Epithelial cell of esophagus (primary cell): ENCODE measurements at places on chromosomes 5 and 9.
A peak's percentile ranks its signal among the peaks of the same experiment; 100 is the strongest.

DNA sequence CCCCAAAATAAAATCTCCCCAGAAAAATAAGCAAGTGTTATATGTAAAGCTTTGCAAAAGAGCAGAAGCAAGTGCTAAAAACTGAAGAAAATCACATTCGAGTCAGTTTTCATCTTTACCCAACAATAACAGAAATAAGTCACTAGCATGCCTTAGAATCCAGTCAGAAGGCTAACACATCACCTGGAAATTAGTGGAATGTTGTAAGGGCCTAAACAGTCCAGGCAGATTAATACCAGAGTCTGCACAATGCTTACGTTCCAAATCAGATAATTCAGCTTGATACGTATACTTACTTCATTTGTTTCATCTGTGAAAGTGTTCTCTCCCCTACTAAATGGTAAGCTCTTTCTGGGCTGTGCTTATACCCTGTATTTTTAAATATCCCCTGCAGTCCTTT lies 42.7 kb downstream of the SUSD1 start:
- peak; percentile 30 for DNase-seq

DNA sequence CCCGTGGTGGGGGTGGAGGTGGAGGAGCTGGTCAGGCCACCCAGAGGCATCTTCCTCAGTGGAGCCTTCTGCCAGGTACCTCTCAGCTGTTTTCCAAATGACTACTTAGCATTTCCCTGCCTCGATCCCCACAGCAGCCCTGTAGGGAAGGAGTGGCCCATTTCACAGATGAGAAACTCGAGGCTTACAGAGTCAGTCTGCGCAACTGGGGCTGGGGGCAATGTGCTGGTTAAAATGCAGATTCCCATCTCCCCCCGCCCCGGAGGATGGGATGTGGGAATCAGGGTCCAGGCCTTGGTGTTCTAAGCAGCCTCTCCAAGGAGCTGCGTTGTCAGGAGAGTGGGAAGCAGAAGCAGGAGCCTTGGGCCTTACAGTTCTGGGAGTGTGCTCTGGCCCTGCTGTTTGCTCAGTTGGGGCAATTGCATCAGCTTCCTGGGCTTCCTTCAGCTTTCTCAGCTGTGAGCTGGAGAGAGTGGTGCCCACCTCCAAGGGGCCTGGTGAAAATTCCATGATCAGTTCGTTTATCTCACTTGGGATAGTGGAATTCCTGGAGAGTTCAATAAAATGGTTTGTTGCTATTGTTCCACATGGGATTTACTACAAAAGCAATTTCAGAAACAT lies 19.4 kb downstream of the ERGIC1 start:
- DNase-seq, result no peak

DNA sequence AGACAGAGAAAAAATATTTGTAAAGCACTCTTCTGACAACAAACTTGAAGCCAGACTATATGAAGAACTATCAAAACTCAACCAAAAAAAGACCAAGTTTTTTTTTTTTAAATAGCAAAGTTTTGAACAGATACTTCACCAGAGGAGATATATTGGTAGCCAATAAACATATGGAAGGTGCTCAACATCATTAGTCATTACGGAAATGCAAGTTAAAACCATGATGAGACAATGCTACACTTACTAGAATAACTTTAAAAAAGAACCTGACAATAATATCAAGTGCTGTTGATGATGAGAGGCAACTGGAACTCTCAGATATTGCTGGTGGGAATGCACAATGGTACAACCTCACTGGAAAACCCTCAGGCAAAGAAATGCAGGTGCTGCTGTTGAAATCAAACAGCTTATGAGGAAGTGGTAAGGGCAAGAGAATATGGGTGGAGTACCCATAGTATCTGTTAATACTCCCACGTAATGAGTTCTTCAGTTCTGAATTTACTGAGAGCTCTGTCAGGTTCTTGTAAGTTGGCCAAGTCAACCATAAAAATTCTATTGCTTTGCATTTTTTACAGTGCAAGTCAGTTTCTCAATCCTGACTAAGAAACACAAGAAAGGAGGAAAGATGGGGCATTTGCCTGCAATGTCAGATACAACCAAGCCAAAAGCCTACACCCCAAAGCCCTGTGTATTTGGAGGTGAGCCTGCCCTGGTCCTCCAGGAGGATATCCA lies 87.3 kb upstream of the GNAQ start:
- peak; percentile 98 for DNase-seq

DNA sequence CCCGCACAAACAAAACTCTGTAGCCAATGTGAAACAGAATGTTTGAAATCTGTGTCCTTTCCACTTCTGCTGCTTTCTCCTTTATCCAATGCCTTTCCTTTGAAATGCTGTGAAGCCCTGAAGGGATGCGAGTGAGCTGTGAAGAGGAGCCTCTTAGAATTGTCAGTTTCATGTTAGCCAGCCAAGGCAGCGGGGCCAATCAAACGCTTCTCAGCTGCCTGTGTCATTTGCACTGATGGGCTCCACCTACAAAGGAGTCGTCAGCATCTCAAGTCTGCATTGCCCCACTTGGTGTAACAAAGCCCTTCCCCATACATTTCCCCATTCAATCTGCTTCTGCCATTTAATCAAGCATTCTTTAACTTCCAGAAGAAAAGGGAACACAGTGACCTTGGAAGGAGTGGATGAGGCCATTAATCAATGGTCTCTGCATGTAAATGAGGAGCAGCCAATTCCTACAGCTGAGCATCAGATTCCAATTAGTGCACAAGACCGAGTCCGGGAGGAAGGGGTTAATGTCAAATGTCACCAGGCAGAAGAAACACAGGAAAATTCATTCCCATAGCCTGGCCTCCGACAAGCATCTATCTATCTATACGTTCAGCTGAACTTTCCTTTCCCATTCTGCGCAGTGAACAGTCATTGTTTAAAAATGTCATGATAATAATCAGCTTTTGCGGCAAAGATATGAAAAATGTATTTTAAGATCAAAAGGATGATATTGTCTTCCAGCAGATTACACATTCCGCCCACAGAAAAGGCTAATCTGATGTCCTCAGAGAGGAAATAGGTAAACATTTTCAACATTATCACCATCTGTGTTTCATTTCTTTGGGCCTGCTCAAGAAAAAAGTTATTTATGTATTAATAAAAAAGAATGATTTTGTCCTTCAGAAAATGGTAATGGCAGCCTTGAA lies 154.6 kb downstream of the FSTL4 start:
- no peak for DNase-seq

DNA sequence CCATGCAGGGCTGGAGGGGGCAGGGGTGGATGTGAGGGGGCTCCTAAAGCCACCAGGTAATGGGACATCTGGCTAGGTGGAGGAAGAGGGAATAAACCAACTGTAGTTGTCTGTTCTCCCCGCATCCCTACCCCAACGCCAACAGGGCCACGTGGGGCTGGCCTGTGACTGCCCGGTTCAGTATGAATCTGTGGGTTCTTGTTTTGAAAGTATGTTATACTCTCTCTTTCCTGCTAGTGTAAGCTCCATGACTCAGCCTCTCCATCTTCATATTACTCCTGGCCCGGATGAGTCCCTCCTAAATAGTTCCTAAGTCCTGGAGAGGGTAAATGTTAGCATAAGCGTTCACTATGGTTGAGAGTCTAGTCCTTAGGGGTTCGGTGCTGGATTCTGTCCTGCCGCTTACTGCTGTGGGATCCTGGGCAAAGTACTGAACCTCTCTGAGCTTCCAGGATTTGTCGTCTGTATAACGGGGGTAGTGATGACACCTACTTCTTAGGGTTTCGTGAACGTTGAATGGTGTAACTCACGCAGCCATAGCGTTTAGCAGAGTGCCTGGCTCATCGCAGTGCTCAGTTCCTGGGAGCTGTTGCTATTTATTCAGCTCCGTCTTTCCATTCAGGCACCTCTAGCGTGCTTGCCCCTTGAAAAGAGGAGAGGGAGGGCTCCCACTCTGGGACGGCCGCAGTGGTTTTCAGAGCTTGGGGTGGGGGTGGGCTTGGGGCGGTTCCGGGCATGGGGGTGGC lies 28.8 kb downstream of the LHX2 start:
- DNase-seq, result no peak

DNA sequence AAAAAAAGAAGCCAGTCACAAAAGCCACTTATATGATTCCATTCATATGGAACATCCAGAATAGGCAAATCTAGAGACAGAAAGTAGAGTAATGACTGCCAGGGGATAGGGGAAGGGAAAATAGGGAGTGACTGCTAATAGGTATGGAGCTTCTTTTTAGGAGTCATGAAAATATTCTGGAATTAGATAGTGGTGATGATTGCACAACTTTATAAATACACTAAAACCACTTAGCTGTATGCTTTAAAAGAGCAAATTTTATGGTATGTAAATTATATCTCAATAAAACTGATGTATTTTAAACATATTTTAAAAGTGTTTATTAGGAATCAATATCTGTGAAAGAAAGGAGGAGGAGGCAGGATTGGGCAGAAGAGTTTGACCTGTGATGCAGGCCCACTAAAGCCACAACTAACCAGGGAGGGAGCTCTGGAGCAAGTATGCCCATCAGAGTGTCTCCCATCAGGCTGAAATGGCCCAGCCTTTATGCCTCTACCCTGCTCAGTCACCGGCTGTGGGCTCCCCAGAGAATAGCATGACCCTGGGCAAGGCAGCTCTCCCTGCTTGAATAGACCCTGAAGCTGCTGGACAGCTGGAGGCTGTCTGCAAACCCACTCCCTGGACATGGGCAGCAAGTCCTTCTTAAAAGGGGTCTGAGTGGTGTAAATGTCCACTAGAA lies 96.0 kb upstream of the SLC44A1 start:
- DNase-seq, result no peak

- peak; percentile 21 for DNase-seq
Measured at GRCh38 chr9:100472788-100473275, at the start of gene TMEFF1. TSS of gene TMEFF1 (plus strand) at chr9:100473149. CDS start at chr9:100473545, 396 bp downstream.

DNA sequence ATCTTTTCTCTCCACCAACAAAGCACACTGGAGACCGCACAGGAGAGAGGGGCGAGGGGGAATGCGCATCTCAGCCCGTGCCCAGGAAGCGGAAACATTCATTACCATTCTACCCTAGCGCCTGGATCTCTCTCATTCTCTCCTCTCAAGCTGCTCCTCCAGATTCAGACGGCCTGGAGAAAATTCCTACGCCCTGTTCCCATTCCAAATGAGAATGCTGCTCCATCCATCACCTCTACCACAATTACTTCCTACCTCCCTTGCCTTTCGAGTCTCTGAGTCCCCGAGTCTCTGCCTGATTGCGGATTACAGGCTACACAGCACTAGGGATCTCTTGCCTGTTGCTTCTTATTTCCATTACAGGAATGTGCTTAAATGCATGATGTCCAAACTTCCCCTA lies 6.7 kb downstream of the DDX31 start:
- DNase-seq, result no peak

GRCh38 chr5:135460246-135461033 lies 8.3 kb upstream of the TIFAB start:
- DNase-seq, result no peak

GRCh38 chr9:25570802-25571201 lies 107.4 kb downstream of the TUSC1 start:
- DNase-seq, result no peak

DNA sequence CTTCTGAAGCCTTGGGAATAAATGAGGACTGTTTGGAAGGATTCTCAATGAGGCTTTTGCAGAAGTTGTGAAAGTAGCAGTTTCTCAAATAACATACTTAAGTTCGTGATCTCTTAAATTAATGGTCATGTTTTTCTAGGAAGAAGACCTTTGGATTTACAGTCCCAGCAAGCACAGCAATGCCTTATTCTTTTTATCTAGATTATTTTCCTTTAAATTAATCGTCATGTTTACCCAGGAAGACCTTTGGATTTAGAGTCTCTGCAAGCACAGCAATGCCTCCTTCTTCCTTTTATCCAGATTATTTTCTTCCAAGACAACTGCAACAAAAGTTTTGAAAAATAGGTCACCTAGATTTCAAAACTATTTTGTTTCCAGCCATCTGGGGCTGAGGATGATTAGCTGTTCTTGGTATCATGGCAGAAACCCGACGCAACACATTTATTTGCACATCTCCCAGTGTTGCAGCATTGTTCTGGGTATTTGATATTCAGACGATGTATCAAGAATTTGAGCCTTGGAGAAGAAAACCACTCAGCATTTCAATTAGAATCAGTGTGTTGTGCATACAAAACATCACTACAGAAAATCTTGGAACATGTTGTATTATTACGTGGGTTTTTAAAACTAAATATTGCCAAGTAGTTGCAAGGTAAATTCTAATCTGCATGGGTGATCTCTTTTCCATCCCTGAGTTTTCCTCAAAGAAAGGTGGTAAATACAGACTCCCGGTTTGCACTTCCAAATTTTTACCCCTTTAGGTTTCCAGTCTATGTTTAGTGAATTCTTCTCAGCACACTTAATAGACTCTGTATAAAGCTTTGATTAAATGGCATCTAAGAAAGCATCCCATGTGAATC lies 50.9 kb downstream of the JAKMIP2 start:
- no peak for DNase-seq

DNA sequence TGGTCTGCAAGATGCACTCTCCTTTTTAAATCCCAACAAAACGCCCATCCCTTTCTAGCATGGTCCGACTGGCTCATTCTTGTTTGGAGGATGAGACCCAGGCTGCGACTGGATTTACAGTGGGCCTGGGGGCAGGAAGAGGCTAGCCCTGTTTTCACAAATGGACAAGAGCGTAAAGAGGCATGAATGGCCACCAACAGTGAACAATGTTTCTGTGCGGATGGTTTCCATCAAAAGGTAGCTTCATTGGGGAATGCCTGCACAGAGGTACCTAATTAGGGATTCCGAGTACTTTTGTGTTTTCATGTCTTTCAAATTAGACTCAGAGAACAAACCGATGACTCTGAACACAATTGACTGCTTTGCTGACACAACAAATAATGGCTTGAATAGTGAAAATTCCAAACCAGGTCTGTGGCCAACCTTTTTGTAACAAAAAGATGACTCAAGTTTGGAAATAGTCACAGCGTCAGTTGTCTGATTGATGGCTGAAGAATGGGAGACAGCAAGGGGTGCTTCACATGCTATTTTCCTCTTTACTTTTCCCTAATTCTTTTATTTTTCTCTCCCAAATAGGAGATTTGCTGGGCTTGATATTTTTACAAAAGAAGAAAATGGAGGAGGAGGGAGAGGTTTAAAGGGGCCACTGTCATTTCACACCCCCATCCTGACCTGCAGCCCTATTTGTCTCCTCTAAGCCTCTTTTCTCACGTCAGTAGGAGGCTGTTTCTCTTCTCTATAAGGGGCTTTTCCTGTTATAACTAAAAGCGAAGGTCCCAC lies 208.1 kb upstream of the S1PR3 start:
- peak; percentile 77 for DNase-seq

GRCh38 chr5:51632793-51633192 lies 249.5 kb downstream of the ISL1 start:
- DNase-seq, result no peak

- no peak for DNase-seq
Measured at GRCh38 chr5:2894316-2894715, 142.8 kb upstream of the IRX2 start.

- no peak for DNase-seq
Measured at GRCh38 chr9:70413464-70413798, 1.0 kb downstream of the KLF9 start.

- DNase-seq, result no peak
Measured at GRCh38 chr9:96088510-96088909, 213.0 kb downstream of the ERCC6L2 start.

DNA sequence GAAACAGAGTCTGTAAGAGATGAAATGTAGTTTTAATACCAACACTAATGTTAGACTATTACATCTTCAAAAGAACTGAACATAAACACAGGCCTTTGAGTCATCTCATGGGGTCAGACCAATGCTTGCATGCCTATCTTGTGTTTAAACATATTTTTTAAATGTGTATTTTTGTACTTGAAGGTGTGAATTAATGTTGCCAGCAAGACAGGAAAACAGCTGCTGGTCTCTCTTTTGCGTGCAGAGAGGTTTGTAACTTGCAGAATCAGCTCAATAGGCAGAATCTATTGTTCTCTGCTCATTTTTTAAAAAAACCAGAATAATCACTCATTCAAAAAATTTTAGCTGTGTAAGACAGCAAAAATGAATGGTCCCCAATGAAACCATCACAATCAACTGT lies 180.2 kb downstream of the ALDH1A1 start:
- DNase-seq, result no peak
